ENCODE measurements at places on chromosomes 6 and 20.

GRCh38 chr20:8153281-8153908 is 21.3 kb downstream of the PLCB1 start:
- DNase-seq: no peak

GRCh38 chr6:31666337-31666965 is 571 bp downstream of the CSNK2B start:
- no peak for DNase-seq

DNA sequence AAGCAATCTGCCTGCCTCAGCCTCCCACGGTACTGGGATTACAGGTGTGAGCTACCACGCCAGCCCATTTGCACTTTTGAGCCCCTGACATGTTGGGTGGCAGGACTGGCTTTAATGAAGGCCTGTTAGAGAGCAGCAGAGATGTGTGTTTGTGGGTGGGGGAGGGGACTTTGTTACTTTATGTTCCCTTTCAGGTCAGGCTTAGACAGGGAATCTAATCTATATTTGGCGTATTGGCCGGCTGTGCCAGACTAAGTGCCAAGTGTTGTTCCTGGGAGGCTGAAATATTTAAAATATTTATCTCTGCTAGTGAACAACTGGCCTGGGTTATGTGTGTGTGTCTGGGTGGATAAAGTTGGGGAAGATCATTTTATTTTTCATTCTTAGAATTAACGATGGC is 6.1 kb downstream of the GMPR start:
- no peak for DNase-seq

- peak; percentile 66 for DNase-seq
Measured at GRCh38 chr20:2172305-2173175, 70.9 kb downstream of the STK35 start.

GRCh38 chr6:3356056-3356823 is 97.5 kb downstream of the PSMG4 start:
- peak; percentile 84 for DNase-seq

- no peak for DNase-seq
Measured at GRCh38 chr6:14841901-14842421, 403.9 kb upstream of the JARID2 start.

DNA sequence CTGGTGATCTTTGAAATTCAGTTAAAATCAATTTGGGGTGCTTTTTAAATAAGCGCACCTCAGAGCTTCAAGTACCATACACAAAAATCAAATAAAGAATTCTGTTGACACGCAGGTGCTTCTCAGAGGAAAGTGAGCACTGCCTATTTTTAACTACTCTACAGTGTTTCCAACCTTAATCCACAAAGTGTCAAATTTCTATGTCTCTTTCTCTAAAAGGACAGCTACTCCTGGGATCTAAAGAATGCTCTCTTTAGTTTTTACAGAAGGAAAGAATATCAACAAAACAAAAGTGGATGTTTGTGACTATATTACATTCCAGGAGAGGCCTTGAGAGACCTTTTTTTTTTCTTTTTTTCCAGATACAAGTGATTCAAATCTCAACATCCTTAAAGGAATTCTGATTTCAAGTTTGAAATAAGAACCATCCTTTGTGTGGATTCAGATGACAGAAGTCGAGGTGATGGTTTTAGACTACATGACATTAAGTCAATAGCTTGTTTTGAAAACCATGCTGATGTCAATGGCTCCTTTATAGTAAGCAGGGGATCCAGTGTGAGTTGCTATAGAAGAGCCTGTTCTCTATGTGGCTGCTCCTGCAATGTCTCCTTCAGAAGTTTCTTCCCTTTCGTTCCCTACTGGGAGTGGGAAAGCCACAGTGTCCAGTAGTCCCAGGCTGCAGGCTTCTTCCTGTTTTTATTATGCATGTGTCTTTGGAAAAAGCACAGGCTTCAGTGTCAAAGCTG is 67.2 kb upstream of the DEFB112 start:
- no peak for DNase-seq

DNA sequence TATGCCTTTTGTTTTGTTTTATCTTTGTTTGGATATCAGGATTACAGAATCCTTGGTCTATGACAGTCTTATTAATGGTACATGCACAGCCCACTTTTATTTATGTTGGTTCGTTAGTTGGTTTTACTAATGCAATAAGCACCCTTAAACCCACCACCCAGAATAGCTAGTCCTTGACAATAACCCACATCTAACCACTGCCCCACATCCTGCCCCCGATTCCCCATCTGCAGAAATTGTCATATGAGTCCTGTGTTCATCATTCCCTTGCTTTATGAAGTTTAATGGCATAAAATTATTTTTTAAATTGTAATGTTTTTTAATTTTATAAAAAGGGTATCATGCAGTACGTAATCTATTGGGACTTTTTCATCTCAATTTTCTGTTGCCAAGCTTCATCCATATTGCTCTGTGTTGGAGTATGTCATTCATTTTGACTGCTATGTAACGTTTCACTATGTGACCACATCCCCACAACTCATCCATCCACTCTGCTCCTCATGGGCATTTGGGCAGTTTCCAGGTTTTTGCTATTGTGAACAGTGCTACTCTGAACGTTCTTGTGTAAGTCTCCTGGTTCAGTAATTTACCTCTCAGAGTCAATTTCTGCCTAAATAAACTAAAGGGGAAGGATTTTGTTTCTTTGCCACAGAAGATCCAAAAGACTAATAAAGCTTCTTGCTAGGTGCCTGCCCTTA is 150.4 kb downstream of the MRPL14 start:
- DNase-seq: no peak

GRCh38 chr20:37407019-37407566 is 61.2 kb downstream of the SRC start:
- no peak for DNase-seq

DNA sequence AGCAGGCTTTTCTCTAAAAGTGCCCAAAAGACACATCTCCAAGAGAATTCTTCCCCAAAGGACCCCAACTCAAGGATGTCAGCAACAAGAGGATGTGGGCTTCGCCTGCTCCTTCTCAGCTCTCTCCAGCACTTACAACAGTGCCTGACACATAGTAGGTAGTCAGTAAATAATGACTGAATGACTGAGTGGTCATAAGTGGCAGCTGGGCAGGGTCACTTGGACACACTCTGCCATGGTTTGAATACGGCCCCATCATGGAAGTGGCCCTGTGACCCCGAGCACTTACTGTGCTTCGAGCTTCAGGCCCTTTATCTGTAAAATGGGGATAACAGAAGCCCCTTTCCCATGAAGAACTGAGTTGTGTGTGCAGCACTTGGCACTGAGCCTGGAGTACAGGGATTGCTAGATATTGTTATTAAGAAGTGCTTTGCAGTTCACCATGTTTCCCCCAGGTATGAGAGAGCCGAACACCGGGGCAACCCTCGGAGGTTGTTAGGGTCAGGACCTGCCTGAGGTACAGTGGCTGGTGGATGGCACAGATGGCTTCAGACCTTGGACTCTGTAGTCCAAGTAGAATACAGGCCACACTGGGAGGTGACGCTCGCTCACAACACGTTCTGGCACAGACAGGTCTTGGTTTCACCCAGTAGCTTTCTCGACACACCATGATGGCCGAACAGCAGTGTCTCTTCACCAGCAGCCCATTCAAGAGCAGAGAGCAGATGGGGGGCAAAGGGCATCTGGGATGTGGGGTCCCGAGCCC is 56.0 kb downstream of the NOL4L start:
- DNase-seq: no peak

DNA sequence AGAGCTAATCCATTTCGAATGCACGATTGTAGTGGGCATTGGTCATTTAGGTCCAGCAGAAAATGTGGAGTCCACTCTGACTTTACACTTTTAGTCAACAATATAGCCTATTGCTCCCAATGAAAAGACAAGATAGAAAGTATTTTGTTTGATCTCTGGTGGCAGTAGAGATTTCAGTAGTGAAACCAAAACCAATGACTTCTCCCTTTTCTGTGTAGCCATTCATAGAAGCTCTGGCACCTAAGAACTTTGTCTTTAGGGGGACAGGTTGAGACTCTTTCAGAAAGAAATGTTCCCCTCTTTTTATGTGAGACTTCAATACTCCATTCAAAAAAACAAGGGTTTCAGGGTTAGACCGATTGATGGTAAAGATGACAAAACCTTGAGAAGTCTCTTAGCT is 510.8 kb upstream of the POU3F2 start:
- no peak for DNase-seq

DNA sequence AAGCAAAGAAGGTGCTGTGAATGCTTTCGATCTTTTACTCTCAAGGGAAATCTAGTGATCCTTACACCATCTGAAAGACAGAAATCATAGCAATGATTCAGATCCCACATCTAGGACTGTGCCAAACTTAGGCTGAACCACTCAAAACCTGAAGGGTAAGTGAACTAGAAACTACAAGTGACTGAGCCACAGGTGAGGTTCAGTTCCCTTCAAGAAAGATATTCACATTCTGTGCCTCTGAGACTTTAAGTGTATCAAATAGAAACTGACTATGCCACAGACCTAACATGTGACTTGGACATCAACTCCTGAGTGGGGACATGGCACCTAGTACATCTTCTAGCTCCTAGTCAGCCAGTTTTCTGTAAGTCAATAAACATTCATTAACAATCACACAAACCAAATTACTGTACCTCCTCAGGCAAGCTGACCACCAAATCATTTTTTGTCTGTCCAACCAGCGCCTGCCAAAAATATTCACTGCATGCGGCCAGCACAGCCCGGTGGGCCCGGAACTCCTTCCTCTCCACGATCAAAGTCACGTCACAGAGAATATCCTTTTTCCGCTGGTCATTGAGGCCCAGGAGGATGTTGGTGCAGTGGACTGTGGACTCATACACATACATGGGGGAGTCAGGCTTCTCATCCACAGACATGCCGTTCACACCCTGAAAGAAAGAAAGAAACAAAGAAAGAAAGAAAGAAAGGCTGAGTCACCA is 114.1 kb downstream of the GJA10 start:
- DNase-seq: no peak

DNA sequence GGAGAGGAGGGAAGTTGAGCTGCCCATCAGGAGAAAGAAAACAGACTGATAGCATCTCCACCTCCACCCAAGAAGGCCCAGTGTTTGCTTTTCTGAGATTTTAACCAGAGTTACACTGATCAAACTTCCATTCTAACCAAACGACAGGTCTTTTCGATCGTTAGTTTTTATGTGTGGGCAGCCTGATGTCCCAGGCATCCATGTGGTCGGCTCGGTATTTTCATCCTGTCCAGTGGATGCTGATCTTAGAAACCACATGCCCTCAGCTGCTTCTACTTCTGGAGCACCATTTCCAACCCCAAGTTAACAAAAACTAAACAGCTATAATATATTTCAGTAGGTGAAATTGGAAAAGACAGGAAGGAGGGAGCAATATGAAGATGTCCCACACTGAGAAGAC is 536.8 kb upstream of the JAG1 start:
- DNase-seq: no peak

GRCh38 chr6:26613689-26614683 is 17.2 kb downstream of the ABT1 start:
- DNase-seq: no peak

GRCh38 chr6:108877046-108877751 is 29.0 kb downstream of the ARMC2 start:
- DNase-seq: no peak

DNA sequence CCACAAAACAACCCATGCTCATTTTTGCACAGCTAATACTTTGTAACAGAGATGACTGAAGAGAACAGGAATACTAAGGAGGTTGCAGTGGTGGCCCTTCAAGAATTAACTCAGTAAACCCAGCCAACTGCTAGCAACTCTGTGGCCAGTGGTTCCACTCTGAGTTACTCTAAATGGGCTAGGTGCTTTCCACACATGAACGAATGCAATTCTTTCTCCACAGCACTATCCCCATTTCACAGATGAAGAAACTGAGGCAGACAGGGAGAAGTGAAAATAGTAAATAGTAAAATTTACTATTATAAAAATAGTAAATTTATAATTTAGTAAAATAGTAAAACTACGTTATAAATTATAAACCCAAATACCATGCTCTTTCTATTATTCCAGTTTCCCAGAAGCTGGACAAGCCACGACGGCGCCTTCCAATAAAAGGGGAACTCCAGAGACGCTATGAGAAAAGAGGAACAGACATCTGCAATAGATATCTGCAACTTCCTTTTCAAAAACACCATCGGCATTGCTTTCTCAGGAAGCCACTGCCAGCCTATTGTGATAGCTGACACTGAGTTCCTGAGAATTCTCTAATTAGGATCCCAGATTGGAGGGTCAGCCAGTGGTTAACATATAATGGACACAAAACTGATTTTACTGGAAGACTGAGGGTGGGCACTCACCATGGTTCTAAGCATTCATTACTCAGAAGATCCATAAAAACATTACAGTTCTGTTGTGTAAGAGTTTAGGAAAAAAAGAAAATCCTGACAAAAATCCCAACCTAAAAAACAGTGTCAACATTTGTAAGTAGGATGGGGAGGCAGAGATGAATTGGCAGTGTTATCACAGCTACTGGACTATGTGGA is 16.2 kb downstream of the FKBP1A start:
- no peak for DNase-seq

DNA sequence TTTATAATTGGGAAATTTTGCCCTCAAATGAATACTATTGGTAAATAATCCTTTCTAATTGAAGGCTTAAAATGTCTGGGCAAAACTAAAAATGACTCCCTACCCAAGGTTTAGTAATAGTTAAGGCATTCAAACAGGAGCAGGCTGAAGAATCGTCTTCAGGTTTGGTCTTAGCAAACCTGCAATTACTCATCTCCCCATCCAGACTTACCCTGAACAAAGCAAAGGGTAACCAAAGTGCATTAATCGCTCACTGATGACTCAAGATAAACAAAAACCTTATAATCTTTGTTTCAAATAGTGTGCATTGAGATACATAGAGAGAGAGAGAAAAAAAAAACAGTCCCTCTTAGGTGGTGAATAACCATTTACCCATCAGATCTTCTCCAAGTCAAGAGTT is 225.5 kb downstream of the BMP2 start:
- DNase-seq: no peak

- DNase-seq: no peak
Measured at GRCh38 chr6:52363228-52363867, 1.4 kb downstream of the PAQR8 start.

DNA sequence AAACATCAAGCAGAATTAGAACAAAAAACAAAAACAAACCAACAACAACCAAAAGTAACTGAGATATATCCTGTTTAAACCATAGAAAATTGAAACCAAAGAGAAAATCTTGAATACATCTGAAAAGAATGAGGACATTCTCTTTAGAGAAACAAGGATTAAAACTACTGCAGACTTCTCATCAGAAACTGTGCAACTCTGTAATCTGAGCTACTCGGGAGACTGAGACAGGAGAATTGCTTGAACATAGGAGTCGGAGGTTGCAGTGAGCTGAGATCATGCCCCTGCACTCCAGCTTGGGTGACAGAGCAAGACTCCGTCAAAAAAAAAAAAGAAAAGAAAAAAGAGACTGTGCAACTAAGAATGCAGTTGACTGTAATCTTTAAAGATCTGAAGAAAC is 153.4 kb downstream of the SYNDIG1 start:
- no peak for DNase-seq
